ENCODE measurements at places on chromosomes 5 and 9.

- no peak for DNase-seq
These were observed 146.7 kb downstream of the CCDC192 start for GRCh38 chr5:127849891-127850290.

DNA sequence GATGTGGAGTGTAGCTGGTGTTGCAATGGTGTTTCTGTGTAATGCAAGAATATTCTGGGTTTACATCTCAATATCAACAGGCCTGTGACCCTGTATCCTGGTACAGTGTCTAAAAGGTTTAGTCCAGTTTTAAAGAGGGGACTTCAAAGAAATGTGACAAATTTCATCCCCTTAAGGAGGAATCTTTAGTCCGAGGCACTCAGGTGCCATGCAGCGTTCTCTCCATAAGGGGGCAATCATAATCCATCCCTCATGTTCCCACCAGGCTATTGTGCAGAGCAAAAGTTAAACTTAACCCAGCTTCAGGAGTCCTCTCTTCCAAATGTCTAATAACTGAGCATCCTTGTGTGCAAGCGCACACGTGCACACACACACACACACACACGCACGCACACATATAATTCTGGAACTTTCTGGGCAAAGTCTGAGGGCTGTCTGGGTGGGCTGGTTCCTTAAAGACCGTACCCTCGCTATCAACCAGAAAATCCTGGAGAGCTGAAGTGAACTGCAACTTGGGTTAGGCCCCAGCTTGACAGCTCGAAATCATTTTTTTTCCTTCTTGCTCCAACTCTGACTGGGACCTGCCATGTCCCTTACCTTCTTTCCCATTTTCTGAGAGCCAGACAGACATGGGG lies 46.0 kb downstream of the CRB2 start:
- DNase-seq, result peak; percentile 60

DNA sequence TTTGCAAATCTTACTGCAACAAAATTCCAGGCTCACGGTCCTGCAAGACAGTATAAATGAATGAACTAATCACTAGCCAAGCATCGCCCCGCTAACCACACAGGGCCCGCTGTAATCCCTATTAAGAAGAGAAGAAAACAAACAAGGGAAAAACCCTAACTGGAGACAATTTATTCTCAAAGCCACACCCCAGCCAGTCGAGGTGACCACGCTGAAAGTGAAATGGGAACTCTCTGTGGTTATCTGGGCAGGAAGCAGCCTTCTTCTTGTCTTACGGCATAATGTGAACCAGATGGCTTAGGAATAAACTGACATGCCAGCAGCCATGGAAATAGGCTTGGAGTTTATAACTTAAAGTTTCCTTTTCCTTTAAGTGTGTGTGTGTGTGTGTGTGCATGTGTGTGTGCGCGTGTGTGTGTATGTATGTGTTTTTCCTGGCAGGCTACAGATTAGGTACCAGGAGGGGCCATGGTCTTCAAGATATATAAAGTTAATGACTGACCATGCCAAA lies 120.2 kb downstream of the SEMA6A start:
- peak; percentile 47 for DNase-seq

GRCh38 chr9:98836206-98836605 lies 28.7 kb downstream of the GALNT12 start:
- no peak for DNase-seq

GRCh38 chr5:78813906-78814530 lies 165.4 kb upstream of the LHFPL2 start:
- no peak for DNase-seq

- DNase-seq, result peak; percentile 69
These were observed 724 bp downstream of the NR2F1-AS1 start for GRCh38 chr5:93580063-93580926.

DNA sequence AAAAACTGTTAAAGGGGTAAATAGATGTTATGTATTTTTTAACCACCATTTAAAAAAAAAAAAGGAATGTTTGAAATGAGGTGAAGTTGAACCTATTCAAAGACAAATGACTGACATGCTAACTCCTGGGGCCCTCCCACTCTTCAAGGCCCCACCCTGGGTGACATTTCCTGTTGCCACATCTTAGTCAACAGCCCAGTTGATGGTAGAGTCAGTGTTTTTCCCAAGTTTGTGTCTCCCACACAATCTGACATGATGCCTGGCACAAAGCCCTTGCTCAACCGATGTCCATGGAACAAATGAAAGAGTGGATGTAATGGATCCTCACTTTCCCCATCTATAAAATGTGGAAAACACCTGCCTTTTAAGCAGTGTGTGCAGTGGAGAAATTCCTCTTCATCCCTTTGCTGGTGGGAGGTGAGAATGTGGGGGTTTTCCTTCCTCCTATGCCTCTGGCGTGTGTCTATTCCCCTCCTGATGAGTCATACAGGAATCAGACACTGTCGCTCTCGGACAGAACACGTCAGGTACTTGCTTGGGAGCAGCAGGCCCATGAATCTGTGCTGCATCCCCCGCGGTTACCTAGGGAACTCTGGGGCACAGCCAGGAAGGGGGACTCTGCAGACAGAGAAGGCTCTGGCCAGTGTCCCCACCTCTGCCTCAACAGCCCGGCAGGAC lies 13.7 kb upstream of the ADRA1B start:
- DNase-seq, result no peak

DNA sequence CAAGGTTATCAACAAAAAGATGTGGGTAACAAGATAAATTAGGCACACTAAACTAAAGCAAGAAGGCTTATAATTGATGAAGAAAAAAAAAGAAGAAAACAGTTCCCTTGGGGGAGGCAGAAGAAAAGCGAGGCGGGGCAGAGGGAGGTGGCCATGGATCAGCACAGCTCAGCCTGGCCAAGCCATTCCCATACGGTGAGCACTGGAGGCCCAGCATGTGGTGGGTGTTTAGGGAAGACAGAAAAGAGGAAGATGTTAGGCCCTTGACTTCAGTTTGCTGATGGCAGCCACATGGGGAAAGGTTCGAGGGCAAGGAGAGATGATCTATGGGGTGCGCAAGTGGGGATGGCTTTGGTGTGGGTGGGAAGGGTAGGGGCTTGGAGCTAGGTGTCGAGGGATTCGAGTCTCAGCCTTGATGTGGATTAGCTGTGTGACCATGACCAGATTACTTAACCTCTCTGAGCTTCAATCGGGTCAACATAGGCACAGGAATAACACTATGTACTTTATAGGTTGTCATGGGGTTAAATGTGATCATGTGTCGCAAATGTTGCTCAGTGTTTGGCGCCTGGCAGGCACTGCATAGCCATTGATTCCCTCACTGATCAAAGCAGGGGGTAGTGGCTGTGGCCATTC lies 10.3 kb upstream of the STC2 start:
- DNase-seq, result no peak

- DNase-seq, result no peak
These were observed 4.9 kb upstream of the TRAF1 start for GRCh38 chr9:120931231-120932085.

DNA sequence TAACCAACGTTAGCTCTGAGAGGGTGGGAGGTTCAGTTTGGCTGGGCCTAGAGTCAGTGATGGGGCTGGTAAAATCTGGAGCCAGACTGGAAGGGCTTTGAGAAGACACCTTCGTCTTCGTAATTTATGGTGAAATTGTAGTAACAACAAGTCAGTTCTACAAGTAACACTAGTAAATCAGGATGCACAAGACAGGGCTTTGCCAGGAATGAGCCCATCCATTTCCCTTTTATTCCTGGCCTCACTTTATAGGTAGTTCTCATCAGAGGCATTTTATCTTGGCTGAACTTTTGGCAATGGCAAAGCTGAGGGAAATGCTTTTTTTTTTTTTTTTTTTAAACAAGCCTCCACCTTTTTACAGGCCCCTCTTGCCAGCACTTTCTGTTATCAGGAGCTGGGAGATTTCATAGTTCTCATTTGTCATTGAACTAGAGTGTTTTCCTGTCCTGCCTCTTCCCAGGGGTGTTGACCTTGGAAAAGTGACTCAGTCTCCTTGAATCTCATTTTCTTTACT lies 110.5 kb upstream of the KLF4 start:
- DNase-seq, result no peak

- peak; percentile 33 for DNase-seq
These were observed 184.8 kb downstream of the PBX3 start for GRCh38 chr9:125932012-125932411.

GRCh38 chr5:161369022-161369421 lies 177.5 kb downstream of the GABRB2 start:
- peak; percentile 86 for DNase-seq

GRCh38 chr5:171317230-171317629 lies 8.2 kb downstream of the TLX3 start:
- no peak for DNase-seq

DNA sequence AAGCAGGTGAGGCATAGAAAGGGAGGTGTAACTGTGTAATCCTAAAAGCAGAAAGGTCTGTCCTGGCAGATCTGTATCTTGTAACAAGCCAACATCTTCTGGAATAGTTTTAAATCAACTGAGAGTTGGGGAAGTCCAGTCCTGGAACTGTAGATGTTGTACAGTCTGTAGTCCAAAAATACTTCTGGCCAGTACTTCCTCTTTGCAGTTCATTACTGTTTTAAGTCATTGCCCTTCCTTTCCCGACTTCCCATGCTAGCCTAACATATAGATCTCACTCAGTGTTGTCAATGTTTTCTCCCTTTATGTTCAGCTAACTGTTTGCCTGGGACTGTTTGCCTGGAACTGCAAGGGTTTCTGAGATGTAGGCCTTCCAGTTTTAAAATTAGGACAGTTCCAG lies 168.5 kb upstream of the ISL1 start:
- DNase-seq, result no peak

- peak; percentile 38 for DNase-seq
These were observed 101.3 kb downstream of the FBXL7 start for GRCh38 chr5:15601274-15601673.

DNA sequence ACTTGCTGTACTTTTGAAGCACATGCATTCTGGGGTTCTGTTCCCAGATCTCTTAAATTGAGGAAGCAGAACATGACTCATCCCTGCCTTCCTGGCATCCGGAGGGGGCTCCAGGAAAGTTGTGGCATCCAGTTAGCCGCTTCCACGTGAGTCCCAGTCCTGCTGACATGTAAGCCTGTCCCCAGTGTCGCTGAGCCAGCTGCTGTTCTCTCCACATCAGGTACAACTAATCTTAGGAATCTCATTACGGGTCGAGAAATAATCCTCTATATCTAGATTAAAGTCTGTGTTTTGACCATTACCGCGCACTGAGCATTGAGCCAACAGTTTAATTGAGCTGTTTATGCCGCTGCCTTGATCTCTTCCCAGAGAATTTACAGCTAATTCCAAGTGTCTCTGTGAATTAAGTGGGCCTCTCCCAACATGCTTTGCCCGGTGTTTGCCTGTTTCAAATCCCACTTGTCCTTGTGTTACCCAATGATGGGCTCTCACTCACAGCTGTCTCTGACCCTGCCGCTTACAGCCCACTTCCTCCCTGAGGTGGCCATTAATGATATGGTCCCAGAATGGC lies 10.5 kb upstream of the SHB start:
- no peak for DNase-seq

DNA sequence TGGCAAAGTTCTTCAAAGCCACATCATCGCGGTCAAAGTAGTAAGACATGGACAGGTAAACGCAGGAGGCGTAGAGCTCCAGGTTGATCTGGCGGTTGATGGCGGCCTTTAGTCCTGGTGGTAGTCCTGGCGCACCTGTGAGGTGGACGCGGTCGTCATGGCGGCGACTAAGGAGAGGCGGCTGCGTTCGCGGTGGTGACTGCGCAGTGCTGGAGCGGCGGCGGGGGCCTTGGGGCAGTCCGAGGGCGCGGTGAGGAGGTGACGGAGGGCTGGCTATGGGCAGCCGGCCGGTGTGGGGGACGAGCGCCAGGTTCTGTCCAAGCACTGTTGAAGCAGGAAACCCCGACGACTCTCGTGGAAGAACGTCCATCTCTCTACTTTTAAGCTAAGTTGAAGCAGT lies 136.8 kb downstream of the BASP1 start:
- DNase-seq, result no peak

- DNase-seq, result no peak
These were observed 123.5 kb upstream of the LMX1B start for GRCh38 chr9:126490214-126490631.

DNA sequence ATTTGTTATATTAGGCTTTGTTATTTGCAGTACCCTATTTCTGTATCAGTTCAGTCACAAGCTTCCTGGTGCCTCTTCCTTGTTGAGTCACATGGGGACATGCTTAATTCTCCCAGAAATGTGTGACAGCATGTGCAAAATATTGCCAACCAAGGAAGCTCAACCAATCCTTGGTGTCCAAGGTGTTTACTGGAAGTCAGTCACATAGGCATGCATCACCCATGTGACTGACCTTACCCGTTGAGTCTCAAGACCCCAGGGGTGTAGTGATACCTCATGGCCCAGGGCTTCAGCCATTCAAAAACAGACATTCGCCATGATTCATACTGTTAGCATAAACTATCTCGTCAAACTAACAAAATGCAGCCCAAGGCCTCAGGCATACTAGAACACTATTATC lies 9.3 kb upstream of the ANKDD1B start:
- peak; percentile 44 for DNase-seq

- DNase-seq, result no peak
These were observed 269.5 kb downstream of the ARHGEF28 start for GRCh38 chr5:73895471-73895870.

DNA sequence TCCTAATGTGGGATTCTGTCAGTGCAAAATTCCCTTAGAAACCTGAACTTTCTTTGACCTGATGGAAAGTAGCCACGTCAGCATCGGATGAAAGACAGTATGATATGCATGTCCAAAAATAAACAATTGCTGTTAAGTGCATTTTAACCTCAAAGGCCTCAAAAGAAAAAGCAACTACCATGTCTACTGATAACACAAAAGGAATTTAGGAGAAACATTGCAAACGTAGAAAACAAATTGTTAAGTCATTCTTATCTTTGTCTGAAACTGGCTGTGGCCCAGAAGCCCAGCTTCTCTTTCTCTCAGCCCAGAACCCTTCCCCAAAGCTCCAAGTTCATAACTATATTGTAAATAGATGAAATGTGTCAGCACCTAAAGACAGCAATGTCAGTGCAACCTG lies 11.1 kb upstream of the LHFPL2 start:
- no peak for DNase-seq

- DNase-seq, result no peak
These were observed 21.7 kb upstream of the ADAMTSL1 start for GRCh38 chr9:18452276-18452675.

DNA sequence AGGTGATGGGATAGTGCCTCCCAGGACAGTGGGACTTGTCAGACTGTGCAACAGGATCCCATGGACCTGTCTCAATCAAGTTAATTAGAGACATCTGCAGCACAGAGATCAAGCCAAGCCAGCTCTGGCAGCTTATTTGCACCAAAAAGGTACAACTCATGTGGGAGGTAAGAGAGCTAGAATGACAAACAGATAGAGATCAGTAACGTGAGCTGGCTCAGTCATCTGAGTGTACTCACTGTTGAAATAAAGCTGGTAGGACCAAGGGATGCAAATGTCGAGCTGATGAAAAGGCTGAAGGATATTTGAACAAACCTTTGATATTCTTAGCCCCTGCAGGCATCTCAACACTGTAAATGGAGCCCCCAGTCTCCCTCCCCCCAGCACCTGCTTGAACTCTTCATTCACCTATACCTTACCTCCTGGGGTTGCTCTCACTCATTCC lies 198.1 kb downstream of the EFNA5 start:
- DNase-seq, result peak; percentile 45

DNA sequence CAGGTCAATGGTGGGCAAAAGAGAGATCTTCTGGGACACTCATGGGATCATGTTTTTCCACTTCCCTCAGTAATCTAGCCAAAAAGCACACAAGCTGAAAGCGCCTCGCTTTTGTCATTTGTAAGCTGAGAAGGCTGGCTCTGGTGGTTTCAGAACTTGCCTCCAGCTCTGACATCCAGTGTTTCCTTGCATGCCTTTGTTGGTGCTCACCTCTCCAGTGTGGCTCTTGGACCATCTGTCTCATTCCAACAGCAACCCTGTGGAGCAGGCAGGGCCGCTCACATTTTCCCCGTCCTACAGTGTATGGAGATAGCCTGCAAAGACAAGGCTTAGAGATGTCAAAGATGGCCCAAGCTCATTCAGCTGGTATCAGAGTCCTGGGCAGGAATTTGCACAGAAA lies 160.8 kb upstream of the KLF4 start:
- DNase-seq, result no peak

Measured in mesendoderm (in vitro differentiated cells).